ENCODE measurements at places on chromosomes 3 and 15.
A peak's percentile ranks its signal among the peaks of the same experiment; 100 is the strongest.

GRCh38 chr3:186360779-186361178 is 1.3 kb downstream of the DGKG start:
- no peak for DNase-seq

- peak; percentile 30 for DNase-seq
These were observed 817 bp upstream of the PLXNA1 start for GRCh38 chr3:126982126-126982470.

- peak; percentile 18 for DNase-seq
These were observed 18.1 kb downstream of the CRABP1 start for GRCh38 chr15:78358102-78358870.

- no peak for DNase-seq
These were observed 757.8 kb downstream of the AGBL1 start for GRCh38 chr15:86837294-86838061.

DNA sequence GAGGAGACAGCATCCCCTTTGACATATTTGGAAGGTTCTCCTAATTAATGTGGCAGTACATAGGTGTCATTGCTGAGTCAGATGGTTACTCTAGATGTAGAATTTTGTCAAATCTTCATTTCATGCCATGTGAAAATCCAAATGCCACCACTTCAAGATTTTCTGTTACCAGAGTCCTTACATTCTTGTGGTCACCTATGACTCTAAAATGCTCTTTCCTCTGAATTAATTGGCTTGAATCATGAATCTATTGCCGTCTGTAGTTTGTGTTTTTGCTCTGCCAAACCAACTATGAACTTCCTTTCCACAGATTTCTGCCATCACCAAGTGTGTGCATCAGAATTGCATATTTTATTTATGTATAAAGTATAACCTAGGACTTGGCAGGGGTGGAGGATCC is 269.4 kb upstream of the ZPLD1 start:
- peak; percentile 36 for DNase-seq

DNA sequence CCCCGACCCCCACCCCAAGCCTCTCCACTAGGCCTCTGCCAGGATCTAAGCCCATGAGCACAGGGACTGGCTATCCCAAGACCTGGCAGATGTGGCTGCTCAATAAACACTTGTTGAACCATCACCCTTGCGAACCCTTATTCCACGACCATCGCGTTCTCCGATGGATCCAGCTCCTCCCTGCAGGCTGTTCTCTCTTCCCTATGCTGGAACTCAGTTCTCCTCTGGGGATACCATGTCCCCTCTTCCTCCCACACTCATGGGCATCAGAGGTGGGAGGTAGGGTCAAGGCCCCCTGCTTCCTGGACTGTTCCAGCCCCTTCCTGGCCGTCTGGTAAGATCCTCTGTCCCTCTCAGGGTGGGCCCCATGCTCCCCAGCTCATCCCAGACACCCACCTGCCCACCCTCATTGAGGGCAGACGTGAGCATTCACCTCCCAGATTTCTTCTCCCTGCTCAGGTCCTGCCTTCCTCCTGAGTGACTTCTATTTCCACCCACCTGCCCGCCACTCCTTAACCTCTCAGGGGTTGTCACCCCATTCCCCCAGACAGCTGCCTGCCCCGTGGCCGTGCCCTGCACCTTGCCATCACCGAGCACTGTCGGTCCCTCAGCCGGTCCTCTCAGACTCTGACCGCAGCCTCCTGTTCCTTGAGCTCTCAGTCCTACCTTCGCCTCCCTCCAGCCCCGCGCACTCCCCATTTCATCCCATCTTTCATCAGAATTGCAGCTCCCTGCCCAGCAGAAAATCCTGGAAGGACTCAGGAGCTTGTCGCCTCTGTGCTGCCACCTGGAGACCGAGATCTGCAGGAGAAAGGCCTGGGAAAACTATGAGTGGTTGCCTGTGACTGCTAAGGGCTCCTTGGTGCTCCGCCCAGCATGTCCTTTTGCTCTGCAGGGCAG is 42.0 kb downstream of the PML start:
- peak; percentile 85 for DNase-seq

- no peak for DNase-seq
These were observed 519.2 kb downstream of the OTOL1 start for GRCh38 chr3:162015856-162016255.

DNA sequence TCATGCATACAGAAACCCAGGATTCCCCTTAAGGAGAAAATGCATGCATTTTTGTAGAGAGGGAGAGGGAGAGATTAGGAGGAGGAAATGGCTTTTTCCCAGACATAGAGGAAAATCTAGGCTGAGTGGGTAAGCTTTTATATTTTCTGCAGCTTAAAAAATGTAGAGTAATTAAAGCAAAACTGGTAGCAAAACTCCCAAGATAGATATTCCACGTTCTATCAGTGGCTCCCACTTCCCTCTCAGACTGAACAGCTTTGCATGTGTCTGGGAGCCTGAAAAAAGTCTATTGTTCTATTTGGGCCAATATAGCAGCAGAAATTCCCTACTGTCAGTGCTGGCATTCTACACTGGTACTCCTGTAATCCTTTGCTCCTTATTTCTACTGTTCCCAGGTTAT is 110.8 kb upstream of the CADPS start:
- DNase-seq = no peak

- no peak for DNase-seq
These were observed 706 bp upstream of the RPL35A start for GRCh38 chr3:197949191-197949777.

DNA sequence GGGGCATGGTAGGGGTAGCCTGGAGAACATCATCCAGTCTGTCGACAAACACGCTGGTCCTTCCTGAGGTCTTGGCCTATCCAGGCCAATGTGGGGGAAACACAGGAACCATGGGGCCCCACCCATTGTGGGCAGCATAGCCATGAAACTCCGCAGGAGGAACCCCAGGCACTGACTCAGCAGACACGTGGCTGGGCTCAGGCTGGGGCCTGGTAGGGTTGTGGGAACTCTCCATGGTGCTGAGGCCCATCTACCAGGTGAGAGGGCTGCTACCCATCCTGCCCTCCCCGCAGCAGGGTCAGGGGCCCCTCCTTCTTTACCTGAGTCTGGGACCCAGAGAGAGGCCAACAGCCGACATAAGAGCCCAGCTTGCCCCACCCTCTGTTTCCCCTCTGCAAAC is 22.6 kb upstream of the CACNA2D2 start:
- DNase-seq = peak; percentile 46
